Activated naive CD8-positive, alpha-beta T cell treated with anti-CD3 and anti-CD28 coated beads, Interleukin-2, amount 10 ng/mL, durations not matched to agents 7 days and 5 days (primary cell): ENCODE measurements at places on chromosomes 2 and 18. TPM values are rescaled to one million over a fixed set of nuclear protein-coding genes. Genes with fewer than 3 reads are reported as not detected.

Gene SERPINB2
- 2.3 TPM for total RNA-seq

Gene EML6
- total RNA-seq = 2.1 TPM

Gene PSMA8
- 1.4 TPM for total RNA-seq

Gene OSR1
- not detected for total RNA-seq

Gene ARHGAP28
- total RNA-seq = not detected

Gene DTNA
- not detected for total RNA-seq

Gene CFC1
- total RNA-seq = not detected

Gene UPP2
- not detected for total RNA-seq

Gene ASIC4
- total RNA-seq = 0.09 TPM

Gene ANTXR1
- total RNA-seq = 0.11 TPM

DNA sequence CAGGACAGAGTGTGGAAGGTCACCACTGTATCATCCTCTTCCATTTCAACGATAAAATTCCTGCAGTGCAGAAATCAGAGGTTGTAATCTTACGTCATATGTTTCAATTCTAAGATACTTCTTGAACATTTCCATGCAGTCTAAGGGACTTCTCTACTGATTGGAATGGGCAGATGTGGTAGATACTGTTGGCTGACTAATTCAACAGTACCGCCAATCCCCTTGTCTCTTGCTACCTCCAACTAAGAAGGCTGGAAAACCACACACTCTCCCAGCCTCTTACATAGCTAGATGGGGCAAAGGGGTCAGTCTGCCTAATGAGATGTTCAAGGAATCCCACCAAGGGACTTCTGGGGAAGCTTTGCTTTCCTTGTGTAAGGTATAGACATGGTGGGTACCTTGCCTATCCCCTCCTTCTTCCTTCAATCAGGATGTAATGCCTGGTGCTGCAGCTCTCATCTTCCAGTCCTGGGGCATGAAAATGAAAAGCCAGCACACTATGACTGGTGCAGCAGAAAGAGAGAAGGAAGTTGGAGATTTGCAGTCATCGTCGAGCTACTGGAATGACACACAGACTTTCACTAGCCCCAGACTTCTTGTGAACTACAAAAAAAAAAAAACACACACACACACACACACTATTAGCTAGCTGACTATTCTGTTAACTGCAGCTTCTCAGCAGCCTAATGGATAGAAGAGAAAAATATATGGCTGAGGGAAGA lies 84.1 kb downstream of the ALPK2 start:
- no peak overlapping the region for H3K27ac ChIP-seq
- H3K36me3 ChIP-seq = no peaks in the 10 kb centered on the region
- no peak overlapping the region for H3K4me3 ChIP-seq
- H3K27me3 ChIP-seq = no peaks in the 10 kb centered on the region
- peaks cover 26% of the 10 kb centered on the region for H3K4me1 ChIP-seq
- no peak for DNase-seq

DNA sequence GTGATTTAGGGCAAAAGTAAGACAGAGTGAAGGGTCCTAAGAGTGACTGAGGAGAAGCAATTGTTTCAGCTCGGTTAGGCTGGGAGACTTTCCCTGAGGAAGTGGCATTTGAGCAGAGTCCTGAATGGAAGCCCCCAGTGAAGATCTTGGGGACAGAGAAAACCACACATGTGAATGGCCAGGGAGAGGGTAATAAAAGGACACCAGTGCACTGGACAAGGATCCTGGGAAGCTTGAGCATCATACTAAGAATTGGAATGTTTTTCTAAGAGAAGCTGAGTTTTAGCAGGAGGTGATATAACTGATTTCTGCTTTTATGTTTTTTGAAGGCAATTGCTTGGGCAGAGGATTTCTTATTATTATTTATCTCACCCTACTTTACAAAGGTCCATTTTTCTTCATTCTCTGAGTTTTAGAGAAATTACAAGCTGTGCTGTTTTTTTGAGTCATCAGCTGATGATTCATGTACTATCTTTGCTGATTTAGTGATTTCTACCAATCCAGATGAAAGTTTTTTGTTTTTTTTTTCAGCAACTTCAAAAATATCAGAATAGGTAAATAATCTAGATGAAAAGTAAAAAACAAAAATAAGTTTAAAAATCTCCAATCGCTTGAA lies 43.5 kb downstream of the MFSD6 start:
- H3K4me1 ChIP-seq = peaks cover 6% of the 10 kb centered on the region
- no peak for DNase-seq
- no peak overlapping the region for H3K27ac ChIP-seq
- no peaks in the 10 kb centered on the region for H3K27me3 ChIP-seq
- no peak overlapping the region for H3K4me3 ChIP-seq

- H3K36me3 ChIP-seq = peaks cover 25% of the 10 kb centered on the region
- no peak overlapping the region for H3K27ac ChIP-seq
- H3K27me3 ChIP-seq = no peaks in the 10 kb centered on the region
- no peak overlapping the region for H3K4me3 ChIP-seq
- no peak for DNase-seq
- H3K4me1 ChIP-seq = no peaks in the 10 kb centered on the region
These were observed 79.1 kb downstream of the DYM start for GRCh38 chr18:49381267-49381845.

DNA sequence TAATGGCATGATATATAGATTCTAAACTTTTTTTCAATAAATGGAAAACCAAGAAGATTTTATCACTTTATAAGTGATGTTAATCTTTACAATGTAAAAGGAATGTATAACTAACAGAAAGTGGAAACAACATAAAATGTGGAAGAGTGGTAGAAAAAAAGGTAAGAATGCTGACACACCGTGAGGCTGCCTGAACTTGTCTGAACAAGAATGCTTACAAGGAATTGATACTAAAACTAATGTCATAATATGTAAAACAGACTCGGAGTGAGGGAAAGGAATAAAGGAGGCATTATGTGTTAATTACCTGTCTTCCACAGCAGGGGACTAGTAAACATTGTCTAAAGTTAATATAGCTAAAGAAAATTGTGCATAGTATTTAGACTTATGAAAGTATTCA lies 958.8 kb upstream of the TMEFF2 start:
- H3K27me3 ChIP-seq = peaks cover 4% of the 10 kb centered on the region
- no peak for DNase-seq
- no peak overlapping the region for H3K27ac ChIP-seq
- H3K4me1 ChIP-seq = no peaks in the 10 kb centered on the region

DNA sequence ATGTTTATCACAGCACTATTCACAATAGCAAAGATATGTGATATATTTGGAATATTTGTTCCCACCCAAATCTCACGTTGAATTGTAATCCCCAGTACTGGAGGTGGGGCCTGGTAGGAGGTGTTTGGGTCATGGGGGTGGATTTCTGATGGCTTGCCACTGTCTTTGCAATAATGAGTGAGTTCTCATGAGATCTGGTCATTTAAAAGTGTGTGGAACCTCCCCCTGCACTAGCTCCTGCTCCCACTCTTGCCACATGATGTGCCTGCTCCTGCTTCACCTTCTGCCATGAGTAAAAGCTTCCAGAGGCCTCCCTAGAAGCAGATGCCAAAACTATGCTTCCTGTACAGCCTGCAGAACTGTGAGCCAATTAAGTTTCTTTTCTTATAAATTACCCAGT lies 72.2 kb upstream of the DYNC1I2 start:
- peaks cover 12% of the 10 kb centered on the region for H3K27me3 ChIP-seq
- H3K4me3 ChIP-seq = no peak overlapping the region
- no peak for DNase-seq
- H3K4me1 ChIP-seq = no peaks in the 10 kb centered on the region
- H3K36me3 ChIP-seq = no peaks in the 10 kb centered on the region

- H3K27ac ChIP-seq = no peak overlapping the region
- H3K4me3 ChIP-seq = no peak overlapping the region
- H3K4me1 ChIP-seq = no peaks in the 10 kb centered on the region
These were observed 195.1 kb downstream of the KCNE4 start for GRCh38 chr2:223247136-223247535.

DNA sequence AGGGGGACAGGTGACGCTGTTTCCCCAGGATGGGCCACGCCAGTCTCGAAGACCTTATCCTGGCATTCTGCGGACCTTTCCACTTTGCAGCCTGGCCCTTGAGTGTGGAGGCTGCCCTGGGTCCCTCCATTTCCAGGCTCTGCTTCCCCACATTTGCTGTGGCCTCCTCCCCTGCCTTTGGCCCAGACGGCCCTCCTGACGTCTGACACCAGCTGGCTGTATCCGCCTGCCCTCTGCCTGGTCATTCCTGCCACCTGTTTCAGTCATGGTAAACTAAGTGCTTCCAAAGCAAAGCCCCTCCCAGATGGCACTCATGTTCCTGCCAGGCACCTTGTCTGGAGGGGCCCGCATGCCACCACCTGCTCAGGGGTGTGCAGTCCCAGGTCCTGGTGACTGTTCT lies 95.1 kb downstream of the ASB1 start:
- no peak for DNase-seq
- no peaks in the 10 kb centered on the region for H3K4me1 ChIP-seq
- H3K36me3 ChIP-seq = no peaks in the 10 kb centered on the region
- H3K27ac ChIP-seq = no peak overlapping the region
- peaks cover 4% of the 10 kb centered on the region for H3K27me3 ChIP-seq
- H3K4me3 ChIP-seq = no peak overlapping the region

- no peaks in the 10 kb centered on the region for H3K27me3 ChIP-seq
- peaks cover 3% of the 10 kb centered on the region for H3K4me1 ChIP-seq
- no peak overlapping the region for H3K4me3 ChIP-seq
- H3K36me3 ChIP-seq = peaks cover 36% of the 10 kb centered on the region
- no peak for DNase-seq
- H3K27ac ChIP-seq = no peak overlapping the region
These were observed 20.0 kb downstream of the LANCL1 start for GRCh38 chr2:210456571-210456970.

GRCh38 chr2:235868224-235868623 lies 300.0 kb downstream of the GBX2 start:
- no peak overlapping the region for H3K27ac ChIP-seq
- no peak overlapping the region for H3K4me3 ChIP-seq
- H3K4me1 ChIP-seq = no peaks in the 10 kb centered on the region
- H3K27me3 ChIP-seq = peaks cover 14% of the 10 kb centered on the region
- DNase-seq = no peak

DNA sequence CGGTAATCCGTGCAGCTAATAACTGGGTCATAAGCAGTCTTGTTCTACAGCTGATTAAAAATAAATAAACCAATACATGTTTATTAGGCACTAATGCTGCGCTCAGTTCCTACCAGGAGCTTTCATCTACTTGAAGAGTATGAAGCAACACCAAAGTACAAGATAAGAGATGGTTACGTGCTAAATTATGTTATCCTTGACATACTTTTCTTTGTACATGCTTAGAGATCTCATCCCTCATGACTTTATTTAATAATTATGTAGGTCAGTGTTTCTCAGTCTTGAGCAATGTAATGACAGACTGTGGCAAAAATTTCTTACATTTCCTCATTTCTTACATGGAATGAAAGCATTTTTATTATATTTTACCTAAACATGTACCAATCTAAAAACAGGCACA lies 54.6 kb upstream of the COBLL1 start:
- no peak overlapping the region for H3K4me3 ChIP-seq
- H3K4me1 ChIP-seq = peaks cover 5% of the 10 kb centered on the region
- H3K36me3 ChIP-seq = no peaks in the 10 kb centered on the region
- H3K27me3 ChIP-seq = peaks cover 9% of the 10 kb centered on the region
- no peak overlapping the region for H3K27ac ChIP-seq

GRCh38 chr2:36433311-36434217 lies 78.0 kb downstream of the CRIM1 start:
- no peaks in the 10 kb centered on the region for H3K4me1 ChIP-seq
- H3K27me3 ChIP-seq = peaks cover 4% of the 10 kb centered on the region
- H3K4me3 ChIP-seq = no peak overlapping the region
- no peak overlapping the region for H3K27ac ChIP-seq
- no peak for DNase-seq
- no peaks in the 10 kb centered on the region for H3K36me3 ChIP-seq

GRCh38 chr2:2831633-2832032 lies 500.6 kb upstream of the MYT1L start:
- no peaks in the 10 kb centered on the region for H3K36me3 ChIP-seq
- no peaks in the 10 kb centered on the region for H3K4me1 ChIP-seq
- no peaks in the 10 kb centered on the region for H3K27me3 ChIP-seq
- DNase-seq = no peak
